Naive B cell (primary cell): ENCODE measurements at places on chromosomes 16 and 17. TPM values are rescaled to one million over a fixed set of nuclear protein-coding genes. Genes with fewer than 3 reads are reported as not detected.

Gene POLR3E
- polyA plus RNA-seq, result 15.9 TPM

Gene CARD14
- polyA plus RNA-seq, result not detected

Gene PCYT2
- polyA plus RNA-seq, result 19.3 TPM

Gene FLOT2
- polyA plus RNA-seq, result 455 TPM

Gene VASN
- not detected for polyA plus RNA-seq

Gene MRPS7
- polyA plus RNA-seq, result 92.9 TPM

Gene RFNG
- 3.9 TPM for polyA plus RNA-seq

Gene MPP3
- not detected for polyA plus RNA-seq

Gene KRT23
- not detected for polyA plus RNA-seq

Gene UMOD
- not detected for polyA plus RNA-seq

Gene COX6A2
- not detected for polyA plus RNA-seq

Gene LUC7L3
- 48.6 TPM for polyA plus RNA-seq

Gene PRDM7
- polyA plus RNA-seq, result not detected

Gene BORCS6
- polyA plus RNA-seq, result 23.3 TPM

Gene PLA2G10
- not detected for polyA plus RNA-seq

Gene MMP15
- not detected for polyA plus RNA-seq

Gene NPEPPS
- polyA plus RNA-seq, result 70.4 TPM

Gene PPP1R1B
- polyA plus RNA-seq, result not detected

Gene LRRC37A
- 0.90 TPM for polyA plus RNA-seq

Gene ADAM11
- 0.13 TPM for polyA plus RNA-seq

Gene TMIGD1
- not detected for polyA plus RNA-seq

Gene AOC3
- polyA plus RNA-seq, result not detected

Gene KRT31
- not detected for polyA plus RNA-seq

Gene KCNJ18
- not detected for polyA plus RNA-seq

Gene ABCC3
- polyA plus RNA-seq, result not detected

Gene KREMEN2
- polyA plus RNA-seq, result 0.91 TPM

Gene SAMD14
- not detected for polyA plus RNA-seq

Gene HAGHL
- polyA plus RNA-seq, result 2.8 TPM

Gene SEC14L5
- 0.43 TPM for polyA plus RNA-seq

Gene ADGRG3
- not detected for polyA plus RNA-seq
